ENCODE measurements at places on chromosomes 16 and 17. TPM values are rescaled to one million over a fixed set of nuclear protein-coding genes. Genes with fewer than 3 reads are reported as not detected.

DNA sequence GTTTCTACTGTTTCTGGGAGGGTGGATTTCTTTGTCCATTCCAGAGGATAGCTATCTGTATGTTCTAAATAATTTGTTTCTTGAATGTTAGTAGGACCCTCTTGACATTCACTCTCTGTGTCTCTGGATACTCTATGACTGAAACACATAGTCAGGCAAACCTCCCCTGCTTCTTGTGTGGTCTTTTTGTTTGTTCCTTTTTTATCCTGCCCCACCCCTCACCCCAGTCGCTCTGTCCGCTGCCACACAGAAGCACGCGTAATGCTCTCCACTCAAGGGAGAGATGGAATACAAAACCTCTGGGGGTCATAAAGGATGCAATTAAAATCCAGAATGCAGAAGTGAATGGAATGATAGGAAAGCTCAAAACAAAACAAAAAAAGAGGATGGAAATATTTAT is 253.1 kb downstream of the RBFOX1 start:
- DNase-seq, result no peak

DNA sequence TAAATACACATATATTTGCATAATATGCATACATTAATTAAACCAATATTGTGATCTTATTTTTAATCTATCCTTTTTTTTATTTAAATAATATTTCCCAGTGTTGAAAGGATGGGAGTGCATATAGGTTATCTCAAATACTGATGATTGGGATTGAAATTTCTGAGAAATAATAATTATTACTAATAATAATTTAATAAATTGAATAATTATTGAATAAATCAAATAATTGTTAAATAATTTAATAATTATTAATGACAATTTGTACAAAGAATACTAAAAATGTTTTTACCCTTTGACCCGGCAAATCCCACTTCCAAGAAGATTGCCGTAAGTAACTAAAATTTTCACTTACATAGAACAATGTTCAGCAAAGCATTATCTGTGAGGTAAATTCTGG is 148.9 kb downstream of the ZNF18 start:
- DNase-seq, result no peak

DNA sequence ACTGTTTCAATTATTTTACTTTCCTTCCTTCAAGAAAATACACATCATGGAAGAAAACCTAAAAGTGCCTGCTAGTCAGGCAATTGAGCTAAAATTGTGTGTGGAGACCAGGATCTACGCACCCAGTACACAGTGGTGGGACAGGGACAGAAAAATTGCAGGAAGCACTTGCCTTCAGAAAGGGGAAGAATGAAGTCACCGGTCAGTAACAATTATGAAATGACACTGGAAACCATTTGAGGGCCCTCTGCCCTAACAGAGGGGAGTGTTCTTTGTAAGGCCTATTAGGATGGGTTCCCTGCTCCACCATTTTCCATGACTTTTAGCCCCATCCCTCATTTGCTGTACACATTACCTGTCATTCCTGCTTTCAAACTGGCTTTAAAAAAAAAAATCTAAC is 4.5 kb upstream of the PHAF1 start:
- DNase-seq, result no peak

DNA sequence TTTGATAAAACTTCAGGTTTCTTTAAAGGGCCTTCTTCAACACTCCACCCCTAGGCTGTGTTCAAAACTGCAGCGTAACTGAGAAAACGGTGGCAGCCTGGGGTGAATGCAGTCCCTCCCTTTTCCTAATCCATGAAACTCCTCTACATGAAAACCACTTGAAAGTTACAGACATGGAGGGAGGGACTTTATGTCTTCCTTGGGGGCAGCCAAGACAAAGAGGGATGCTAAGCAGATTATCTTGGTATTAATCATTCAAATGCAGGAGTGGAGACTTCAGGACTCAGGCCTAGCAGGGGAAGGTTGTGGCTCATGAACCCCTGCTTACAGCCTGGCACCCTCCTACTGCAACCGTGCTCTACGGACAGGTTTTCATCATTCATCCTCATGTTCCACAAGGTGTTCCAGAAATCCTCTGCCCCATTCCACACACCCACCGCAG is 46.8 kb downstream of the RNF112 start:
- DNase-seq, result no peak

GRCh38 chr17:57396511-57396921 is 140.2 kb downstream of the MSI2 start:
- no peak for DNase-seq

DNA sequence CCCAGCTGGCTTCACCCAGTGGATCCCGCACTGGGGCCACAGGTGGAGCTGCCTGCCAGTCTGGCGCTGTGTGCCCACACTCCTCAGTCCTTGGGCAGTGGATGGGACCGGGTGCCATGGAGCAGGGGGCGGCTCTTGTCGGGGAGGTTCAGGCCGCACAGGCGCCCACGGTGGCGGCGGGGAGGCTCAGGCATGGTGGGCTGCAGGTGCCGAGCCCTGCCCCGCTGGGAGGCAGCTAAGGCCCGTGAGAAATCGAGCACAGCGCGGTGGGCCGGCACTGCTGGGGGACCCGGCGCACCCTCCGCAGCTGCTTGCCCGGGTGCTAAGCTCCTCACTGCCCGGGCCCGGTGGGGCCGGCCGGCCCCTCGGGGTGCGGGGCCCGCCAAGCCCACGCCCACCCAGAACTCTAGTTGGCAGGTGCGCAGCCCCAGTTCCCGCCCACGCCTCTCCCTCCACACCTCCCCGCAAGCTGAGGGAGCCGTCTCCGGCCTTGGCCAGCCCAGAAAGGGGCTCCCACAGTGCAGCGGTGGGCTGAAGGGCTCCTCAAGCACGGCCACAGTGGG is 26.6 kb downstream of the CCDC42 start:
- DNase-seq, result no peak

The PRCD gene
- total RNA-seq, result 0.78 TPM

The MYH1 gene
- total RNA-seq, result not detected

The RNF222 gene
- total RNA-seq, result 0.30 TPM

All from activated naive CD8-positive, alpha-beta T cell treated with anti-CD3 and anti-CD28 coated beads, Interleukin-2, amount 10 ng/mL, durations not matched to agents 7 days and 5 days (primary cell).